ENCODE measurements at places on chromosomes 16 and 17.

DNA sequence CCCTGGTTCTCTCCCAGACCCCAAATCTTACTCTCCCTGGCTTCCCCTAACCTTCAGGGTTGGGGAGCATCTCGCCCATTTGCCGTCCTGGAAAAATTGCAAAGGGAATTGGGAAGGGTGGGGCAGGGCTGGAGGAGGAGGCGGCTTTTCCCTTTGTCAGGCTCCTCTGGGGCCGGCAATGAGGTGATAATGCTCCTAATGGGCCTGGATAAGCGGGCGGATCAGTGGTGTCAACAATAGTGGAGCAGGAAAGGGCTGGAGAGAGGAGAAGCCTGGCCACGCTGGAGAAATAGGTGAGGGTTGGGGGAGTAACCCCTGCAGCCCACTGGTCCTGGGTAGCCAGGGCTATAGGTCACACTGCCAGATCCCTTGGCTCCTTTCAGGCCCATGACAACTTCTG, 12.3 kb downstream of the SCN4A start:
- DNase-seq = no peak

DNA sequence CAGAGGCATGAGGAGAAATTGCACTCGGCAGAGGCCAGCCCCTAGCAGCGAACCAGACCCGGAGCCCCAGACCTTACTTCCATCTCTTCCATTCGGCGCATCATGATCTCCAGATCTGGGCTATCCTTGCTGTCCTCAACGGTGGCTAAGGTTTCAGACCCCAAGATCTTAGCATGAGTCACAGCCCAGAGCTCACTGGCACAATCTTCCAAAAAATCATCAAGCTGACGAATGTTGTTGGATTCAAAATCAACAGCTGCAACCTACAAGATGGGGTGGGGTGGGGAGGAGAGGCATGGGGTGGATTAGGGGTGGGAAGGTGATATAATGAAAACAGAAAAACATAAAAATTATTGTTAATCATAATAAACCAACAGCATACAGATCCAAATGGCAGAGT, 39.7 kb upstream of the PITPNM3 start:
- no peak for DNase-seq

DNA sequence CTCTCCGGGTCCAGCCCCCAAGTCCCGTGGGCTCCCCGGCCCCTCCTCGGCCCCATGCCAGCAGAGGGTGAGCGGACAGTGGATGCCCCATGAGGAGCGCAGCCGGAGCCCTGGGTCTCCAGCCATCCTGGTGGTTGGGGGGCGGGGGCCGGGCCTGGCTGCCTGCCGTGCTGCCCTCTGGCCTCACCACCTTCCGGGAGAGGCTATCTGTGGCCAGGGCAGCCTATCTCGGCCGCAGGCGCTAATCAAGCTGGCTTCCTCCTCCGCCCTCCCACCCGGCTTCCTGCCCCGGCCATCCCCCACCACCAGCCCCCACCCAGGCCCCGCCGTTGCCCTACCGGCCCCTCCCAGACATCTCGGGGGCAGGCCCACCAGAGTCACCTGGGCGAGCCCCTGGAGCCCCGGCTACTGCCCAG, 46.8 kb downstream of the ZFPM1 start:
- DNase-seq = no peak

DNA sequence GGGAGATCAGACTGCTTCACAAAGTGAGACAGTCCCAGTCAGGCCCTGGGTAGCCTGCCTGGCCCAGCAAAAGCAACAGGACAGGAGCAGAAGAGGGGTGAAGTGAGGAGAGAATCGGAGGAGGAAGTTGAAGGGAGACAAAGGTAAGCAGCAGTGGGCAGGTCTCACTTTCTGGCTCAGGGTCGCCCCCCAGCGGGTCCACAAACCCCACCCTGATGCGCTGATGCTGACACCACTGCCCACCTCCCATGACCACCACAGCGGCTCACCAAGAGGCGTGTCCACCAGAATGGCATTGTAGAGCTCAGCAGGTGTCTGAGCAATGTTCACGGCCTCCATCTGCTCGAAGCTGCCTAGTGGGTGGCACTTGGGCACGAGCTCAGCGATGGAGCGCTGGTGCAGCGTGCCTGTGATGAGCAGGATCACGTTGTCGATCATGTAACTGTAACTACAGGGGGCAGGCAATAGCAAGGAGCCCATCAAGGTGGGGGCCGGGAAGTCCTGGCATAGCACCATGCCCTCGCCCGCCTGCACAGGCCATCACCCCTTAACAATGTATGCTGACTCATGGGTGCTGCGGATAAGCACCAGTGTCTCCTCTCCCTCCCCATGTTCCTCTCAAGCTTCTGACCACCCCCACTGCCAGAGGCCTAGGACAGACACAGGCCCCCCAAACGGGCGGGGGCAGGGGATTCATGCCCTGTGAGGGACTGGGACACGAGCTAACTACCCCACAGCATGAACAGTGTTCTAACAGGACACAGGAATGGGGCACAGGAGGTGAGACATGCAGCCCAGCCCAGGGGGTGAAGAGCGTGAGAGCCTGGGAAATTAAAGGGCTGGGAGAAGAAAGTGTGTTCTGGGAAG, 13.6 kb downstream of the HSD11B2 start:
- no peak for DNase-seq

DNA sequence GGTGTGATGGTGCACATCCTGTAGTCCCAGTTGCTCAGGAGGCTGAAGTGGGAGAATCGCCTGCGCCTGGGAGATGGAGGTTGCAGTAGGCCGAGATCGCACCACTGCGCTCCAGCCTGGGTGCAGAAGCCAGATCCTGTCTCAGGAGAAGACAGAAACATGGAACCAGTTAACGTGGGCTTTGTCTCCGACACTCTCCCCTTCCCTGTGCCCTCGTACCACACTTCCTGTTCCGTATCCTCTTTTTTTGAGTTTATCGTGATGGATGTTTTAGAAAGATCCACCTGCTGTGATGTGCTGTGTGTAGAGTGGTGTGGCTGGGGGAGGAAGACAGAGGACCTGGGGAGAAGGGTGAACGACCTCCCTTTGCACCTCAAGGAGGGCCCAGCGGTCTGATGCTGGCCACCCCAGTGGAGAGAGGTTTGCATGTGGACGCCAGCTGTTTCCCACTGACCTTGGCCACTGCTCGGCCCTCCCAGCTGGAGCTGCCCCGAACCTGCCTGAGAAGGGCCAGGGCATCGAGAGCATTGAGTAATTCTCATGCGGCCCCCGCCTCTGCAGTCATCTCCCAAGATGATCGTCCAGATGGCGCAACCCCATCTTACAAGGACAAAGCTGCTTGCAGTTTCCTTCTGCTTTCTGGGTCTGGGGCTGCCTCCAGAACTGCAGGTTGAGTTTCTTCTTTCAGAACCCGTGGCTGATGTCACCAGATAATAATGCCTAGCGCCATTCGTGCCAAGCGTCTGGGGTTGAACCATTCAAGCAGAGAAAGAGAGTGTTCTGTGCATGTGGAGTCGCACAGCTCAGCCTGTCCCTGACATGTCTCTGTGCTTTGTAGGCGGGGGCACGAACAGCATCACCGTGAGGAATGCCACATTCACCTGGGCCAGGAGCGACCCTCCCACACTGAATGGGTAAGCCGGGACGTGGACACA, 126.3 kb downstream of the ABCC1 start:
- DNase-seq = peak; percentile 72

- no peak for DNase-seq
Measured at GRCh38 chr17:47641202-47641601, 8.5 kb upstream of the KPNB1 start.

- no peak for DNase-seq
Measured at GRCh38 chr17:71828182-71828596, 292.6 kb upstream of the SOX9 start.

DNA sequence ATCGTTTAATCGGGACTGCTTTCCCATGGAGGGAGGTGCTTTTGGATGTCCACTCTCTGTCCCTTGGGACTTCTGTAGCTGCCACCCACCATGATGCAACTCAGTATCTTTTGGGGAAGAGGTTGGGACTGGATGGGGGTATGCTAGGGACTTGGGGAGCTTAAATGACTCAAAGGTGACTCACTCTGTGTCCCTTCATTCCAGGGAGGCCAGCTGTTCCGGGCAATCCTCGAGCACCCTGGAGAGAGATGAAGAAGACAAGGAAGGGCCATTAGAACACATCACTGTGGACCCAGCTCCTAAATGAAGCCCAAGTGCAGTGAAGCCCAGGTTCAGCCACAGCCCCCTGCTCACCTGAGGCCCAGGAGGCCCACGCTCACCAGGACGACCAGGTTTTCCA, 4.6 kb downstream of the COL1A1 start:
- DNase-seq = peak; percentile 77

GRCh38 chr16:17362946-17363345, 107.8 kb downstream of the XYLT1 start:
- no peak for DNase-seq

DNA sequence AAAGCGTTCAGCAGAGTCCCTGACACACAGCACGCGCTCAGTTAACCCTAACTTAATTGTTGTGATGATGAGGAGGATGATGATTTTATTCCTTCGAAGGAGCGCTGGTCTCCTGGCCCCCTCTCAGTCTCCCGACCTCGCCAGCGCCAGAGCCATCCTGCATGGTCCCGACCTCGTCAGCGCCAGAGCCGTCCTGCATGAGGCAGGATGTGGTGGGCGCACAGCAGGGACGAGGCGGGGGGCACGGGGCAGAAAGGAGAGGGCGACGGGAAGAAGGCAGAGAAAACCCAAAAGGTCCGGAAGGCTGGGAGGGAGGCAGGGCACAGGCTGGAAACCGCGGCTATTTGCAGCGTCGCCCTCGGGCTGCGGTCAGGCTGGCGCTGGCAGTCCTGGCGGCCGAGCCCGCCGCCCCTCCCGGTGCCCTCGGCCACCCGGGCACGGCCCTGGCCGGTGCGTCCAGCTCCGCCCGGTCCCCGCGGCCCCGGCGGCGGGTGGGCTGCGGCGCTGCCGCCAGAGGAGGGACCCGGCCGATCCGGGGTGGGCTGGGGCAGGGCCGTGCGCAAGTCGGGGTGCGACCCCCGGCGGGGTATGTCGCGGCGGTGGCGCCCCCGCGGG, 3.0 kb upstream of the TAC4 start:
- no peak for DNase-seq

DNA sequence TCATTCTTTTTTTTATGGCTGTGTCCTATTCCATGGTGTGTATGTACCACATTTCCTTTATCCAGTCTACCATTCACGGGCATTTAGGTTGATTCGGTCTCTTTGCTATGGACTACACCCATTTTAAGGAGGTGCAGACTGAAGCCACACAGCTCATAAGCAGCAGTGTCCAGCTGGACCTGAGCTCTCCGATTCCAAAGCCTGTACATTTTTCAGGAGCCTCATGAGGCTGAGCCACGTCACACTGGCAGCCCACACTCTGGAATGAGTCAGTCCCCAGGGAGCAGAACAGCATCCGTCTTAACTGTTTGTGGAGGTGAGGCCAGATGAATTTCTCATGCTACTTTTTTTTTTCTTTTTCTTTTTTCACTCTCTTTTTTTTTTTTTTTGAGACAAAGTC, 116.1 kb downstream of the C16orf95 start:
- peak; percentile 98 for DNase-seq

DNA sequence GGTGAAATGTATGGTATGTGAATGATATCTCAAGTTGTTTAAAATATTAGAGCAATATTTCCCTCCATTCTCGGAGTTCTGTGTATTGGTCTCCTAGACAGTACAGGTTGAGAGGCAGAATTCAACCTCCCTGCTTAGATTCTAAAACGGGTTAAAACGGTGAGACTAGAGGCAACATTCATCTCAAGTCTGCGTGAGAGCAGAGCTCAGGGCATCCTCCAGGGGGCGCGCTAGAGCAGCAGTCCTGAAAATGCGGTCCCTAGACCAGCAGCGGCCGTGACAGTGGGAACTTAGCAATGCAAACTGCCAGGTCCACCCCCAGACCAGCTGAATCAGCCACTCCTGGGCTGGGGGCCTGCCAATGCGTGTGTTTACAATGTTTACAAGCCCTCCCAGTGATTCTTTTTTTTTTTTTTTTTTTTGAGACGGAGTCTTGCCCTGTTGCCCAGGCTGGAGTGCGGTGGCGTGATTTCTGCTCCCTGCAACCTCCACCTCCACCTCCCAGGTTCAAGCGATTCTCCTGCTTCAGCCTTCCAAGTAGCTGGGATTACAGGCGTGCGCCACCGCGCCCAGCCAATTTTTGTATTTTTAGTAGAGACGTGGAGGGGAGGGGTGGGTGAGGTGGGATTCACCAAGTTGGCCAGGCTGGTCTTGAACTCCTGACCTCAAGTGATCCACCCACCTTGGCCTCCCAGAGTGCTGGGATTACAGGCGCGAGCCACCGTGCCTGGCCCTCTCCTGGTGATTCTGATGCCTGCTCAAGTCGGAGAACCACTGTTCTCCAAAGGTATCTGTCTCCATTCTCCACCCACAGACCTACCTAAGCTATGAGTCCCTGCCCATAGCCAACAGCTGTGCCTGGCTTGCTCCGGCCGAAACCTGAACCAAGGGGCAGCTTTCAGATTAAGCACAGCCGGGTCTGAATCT, 24.2 kb downstream of the KLHL36 start:
- DNase-seq = peak; percentile 68

DNA sequence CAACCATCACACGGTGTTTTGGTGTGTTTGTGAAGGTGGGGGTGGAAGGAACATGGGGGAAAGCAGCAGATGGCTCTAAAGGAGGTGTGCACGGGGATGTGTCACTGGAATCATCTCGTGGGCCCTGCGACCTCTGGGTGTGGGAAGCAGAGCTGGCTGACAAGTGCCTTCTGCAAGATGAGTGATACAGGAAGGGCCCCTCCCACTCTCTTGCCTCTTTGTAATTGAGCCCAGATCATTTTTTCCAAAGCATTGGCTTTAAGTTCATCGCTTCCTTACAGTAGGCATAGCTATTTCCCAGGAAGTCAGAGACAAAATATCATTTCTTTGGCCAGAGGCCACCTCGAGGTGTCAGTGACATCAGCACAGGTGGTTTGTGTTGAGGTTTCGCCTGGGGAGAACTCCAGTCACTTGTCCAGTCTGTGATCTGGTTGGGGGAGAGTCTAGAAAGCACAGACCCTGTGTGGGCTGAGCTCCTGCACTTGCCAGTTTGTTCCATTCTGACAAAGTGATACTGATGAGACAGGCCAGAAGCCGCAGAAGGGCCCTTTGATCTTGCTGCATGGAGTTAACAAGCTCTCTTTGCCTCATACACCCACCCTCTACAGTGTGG, 20.6 kb upstream of the SNTB2 start:
- DNase-seq = no peak

DNA sequence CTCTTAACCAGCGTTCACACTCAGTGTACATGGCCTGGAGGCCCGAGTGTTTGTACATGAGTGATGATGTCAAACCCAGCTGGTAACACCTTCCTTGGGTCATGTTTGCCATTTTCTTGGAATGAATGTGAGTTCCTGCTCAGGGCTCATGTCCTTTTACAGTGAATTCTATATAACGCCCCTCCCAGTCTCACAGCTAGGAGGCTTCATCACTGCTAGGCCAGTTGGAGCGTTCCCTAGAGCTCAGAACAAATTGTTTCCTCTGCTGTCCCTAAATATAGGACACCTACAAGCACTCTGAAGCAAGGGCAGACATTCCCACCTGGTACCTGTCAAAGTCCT, 5.5 kb downstream of the TIMM22 start:
- DNase-seq = peak; percentile 65

DNA sequence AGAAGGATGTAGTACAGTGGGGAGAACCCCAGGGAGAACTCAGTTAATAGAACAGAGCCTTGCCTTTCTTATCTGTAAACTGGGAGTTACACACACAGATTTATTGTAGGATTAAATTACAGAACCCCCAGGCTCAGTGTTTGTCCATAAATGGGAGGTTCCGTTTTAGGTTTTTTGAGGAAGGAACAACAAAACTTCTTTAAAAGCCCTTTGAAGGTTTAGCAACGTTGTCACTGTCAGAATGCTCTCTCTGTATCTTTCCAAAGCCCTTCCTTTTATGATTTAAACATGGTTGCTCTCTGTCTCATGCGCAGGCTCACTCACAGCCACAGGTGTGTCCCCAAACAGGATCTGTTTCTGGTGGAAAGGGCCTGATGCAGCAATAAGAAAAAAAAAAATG, 9.4 kb upstream of the GNA13 start:
- DNase-seq = no peak
